Left kidney (tissue), 8 donors: ENCODE measurements at places on chromosomes 1 and 21.

DNA sequence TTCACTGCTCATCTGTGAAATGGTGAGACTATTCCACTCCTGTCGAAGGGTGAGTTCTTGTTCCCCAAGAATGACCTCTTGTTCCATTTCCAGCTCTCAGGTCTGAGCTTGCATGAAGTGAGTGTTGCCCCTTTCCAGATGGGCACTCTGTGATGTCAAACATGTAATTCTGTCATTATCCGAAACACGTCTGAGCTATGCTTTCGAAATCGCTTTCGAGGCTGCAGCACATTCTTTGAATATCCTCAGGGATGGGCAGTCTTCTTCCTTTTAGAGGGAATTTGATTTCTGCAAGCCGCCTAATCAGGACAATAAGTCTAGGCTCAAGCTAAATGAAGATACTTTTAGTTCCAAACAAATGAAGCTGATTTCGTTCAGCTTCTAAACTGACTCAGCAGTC is 15.1 kb downstream of the NFASC start:
- no peak for DNase-seq

GRCh38 chr1:153929426-153929825 is 6.7 kb upstream of the GATAD2B start:
- no peak for DNase-seq

DNA sequence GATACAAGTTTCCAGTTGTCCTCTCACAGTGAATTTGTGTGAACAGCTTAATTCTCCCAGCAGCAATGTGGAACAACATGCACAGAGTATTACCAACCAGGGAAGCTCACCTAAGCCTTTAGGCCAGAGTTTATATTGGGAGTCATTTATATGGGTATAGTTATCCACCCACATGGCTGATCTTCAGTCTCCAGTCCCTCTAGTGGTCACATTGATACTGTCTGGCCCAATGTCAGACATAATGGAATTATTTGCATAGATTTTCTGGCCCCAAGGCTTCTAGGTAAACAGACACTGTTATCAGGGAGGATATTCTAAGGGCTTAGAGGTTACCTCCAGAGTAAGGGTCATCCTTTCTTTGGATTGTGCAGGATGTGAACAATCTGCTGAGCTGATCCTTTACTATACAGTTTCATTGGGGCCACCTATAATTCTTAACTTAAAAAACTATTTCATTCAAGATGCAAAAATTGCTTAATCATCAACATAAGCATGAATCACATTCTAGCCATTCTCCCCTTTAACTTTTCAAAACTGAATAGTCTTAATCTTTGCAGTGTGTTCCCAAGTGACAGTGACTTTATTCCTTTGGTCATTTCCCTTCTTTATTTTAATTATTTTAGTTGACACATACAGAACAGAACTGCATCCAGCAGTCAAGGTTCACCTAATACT is 210.9 kb downstream of the LTN1 start:
- DNase-seq = no peak

- no peak for DNase-seq
These were observed 8.9 kb upstream of the MRPL55 start for GRCh38 chr1:228118040-228118439.

DNA sequence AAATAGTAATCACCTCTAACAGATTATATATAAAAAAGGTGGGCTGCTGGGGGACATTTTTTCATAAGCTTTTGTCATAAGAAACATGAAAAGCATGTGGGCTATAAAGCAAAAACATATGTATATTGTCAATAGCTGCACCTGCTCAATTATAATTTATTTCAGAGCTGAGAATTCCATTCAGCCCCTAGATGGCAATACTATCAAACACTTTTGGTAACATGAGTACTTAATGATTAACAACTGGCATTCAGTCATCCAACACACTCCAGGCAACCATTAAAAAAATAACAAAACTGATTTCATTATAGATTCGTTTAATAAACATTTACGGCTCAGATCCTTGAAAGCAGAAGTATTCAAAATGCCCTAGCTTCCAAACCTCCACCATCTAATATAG is 115.1 kb downstream of the KCTD3 start:
- DNase-seq = peak; percentile 20

DNA sequence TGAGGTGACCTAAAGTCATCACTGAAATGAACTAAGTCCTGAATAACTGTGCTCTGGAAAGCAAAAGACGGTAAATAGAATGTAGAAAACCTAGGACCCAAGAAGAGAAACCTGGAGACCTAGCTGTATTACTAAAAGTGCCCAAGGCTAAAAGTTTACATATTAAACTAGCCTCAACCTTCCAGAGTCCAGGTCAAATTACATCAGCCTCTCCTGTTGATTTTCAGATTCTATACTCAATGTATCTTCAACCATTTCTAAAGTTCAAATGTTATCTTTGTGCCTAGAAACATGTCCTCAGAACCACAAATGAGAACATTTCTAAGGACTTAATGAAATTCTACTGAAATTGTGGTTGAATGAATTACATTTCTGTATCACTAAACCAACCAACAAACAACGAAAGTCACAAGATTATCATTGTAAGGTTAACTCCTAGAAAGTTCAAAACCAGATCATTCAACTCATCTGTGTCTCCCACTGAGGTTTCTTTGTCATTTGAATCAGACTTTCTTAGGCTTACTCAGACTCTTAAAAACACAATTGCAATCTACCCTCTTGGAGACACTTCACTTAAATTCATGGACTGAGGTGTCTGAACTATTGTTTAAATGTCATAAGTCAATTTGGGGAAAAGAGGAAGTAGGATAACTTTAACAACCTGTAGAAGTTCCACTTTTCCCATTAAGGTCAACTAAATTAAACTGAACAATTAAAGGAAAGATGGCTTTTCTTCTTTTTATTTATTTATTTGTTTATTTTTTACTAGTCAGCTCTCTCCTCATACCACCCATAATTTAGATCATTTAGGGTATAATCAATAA is 207.7 kb downstream of the BARHL2 start:
- DNase-seq = no peak

- no peak for DNase-seq
These were observed 33.3 kb downstream of the COL6A1 start for GRCh38 chr21:46014828-46015227.

DNA sequence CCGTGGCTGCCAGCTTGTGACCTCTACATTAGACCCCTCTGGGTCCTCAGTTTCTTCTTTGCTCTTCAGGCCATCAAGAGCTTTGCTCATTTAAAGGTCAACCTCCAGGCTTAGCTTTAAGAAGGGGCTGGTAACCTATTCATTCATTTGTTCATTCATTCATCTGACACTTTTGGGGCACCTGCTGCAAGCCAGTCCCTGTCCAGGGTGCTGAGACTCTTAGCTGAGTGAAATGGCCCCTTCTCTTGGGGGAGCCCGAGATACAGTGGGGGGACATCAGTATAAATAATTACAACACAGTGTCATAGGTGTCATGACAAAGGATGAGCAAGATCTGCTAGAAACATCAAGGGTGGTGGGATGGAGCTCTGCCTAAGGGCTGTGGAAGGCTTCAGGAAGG is 10.5 kb upstream of the TTC4 start:
- DNase-seq = no peak

DNA sequence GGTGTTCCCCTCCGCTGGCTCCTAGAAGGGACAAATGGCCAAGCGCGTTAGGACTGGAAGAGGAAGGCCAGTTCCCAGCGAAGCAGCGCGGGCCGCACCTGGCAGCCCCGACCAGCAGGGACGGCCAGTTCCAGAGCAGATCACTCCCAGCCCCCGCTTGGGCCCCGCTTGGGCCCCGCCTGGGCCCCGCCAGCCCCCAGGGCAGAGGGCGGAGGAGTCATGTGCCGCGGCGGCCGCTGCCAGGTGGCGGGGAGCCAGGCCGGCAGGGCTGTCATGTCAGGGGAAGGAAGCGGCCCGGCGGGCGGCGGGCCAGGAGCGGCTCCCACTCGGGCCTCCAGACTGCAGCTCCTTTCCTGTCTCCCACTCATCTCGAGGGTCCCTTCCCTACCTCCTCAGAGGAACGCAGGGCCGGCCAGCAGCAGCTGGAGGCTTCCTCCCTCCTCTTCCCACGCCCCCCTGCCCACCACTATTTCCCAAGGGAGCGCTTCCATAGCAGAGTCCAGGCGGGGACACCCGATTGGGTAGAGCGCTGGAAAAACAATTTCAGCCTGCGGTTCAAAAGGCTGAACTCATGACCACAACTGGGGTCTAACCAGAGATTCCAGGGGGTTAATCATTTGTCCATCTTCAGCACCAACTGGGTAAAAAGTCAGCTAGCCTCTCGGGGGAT is 16.5 kb downstream of the ZNF697 start:
- peak; percentile 77 for DNase-seq
